ENCODE measurements at places on chromosomes 13 and 19.

DNA sequence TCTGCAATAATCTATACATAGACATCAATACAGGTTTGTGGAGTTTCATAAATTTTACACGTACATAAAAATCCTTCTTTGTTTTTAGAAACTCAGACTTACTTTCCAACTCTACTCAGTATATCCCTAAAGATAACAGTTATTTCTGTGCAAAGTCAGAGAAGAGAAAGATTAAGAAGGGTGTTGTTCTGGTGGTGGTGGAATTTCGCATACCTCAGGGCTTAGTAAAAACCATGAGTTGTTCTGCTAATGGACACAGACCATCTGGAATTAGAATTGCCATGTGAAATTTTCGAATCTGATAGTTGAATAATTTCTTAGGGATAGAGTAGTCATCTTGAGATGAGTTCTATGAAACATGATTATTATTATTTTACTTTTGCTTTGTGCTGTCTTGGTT lies 102.7 kb downstream of the ZAR1L start:
- DNase-seq, result no peak

DNA sequence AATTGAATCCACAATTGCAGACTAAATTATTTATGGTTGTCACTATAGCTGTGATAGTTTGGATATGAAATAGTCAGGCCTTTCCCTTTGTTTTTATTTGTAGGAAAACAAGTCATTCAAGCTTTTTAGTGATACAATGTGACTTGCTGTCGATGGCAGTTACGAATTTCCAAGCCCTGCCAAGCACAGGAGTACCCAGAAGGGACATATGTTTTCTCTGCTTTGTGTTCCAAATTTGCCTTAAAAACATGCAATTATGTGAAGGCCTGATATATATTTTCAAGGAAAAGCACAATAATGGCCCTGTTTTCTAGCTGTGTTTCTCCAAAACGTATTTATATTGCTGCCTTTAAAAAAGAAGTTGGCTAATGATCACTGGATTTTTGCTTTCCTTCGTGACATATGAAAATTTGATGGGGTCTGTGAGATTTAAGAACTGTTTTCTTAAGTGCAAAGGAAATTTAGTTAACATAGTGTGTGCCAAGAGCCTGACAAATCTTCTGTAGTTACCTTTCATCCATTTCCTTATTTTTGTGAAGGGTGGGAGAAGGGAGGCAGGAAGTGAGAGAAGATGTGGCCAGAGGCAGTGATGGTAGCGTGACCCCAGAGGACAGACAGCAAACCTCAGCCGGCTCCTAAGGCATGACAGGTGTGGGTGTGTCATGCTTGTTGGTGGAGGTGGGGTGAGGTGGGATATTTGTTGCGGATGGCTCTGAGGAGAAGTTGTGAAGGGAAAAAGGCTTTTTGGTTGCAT lies 79.6 kb downstream of the TEX26 start:
- DNase-seq, result peak; percentile 11

GRCh38 chr19:4807188-4807587 lies 15.7 kb downstream of the FEM1A start:
- DNase-seq, result no peak

GRCh38 chr13:91106565-91106964 lies 240.9 kb upstream of the MIR17HG start:
- DNase-seq, result no peak

DNA sequence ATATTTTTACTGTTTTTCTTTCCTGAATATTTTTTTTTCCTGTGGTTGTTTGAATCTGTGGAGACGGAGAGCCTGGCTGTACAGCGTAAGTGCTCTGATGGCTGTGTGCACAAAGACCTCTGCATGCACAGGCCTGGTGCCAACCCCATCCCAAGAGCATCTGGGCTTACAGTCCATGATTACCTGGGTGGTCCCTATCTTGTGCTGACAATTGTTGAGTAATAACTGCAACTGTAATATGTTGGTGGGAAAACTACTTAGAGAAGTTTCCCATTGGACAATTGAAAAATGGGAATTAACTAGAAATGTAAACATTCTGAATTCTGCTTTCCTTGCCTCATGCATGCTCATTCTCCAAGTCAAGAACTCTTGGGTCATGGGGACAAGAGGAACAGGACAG lies 268.7 kb downstream of the SHISA2 start:
- no peak for DNase-seq

- DNase-seq, result no peak
Observed at GRCh38 chr19:42436006-42436405, 6.7 kb downstream of the CXCL17 start.

DNA sequence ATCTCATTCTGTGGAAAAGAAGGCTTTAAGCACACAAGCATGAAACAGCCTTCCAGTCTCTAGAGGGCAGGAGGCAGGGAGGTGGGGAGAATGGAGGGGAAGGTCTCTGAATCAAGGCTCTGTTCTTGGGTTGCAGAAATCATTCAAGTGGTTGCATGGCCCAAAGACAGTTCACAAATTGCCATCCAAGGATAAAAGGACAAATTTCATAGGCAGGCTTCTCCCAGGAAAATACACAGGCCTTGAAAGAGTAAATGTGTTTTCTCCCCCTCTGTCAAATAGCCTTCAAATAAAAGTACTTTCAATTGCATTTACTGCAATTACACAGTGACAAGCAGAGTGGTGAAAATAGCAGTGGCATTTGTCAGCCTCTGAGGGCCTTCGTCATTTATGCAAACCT lies 450.8 kb downstream of the DCT start:
- no peak for DNase-seq

DNA sequence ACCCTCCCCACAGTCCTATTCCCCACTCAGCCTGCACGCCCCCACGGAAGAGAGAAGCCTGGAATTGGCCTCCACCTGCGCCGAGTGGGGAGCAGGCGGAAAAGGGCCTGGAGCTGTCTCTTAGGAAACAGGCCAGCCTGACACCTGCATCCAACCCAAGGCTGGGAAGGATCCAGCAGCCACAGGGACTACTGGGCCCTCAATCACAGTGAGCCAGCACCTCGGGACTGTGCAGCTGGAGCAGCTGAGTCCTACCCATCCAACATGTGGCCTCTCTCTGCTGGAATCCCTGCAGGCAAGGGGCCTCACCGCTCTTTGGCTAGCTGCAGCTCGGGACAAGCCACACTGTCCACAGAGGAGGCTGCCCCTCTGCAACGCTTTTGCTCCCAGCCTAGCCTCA lies 8.3 kb upstream of the EPHX3 start:
- no peak for DNase-seq

GRCh38 chr13:46341112-46341711 lies 45.8 kb downstream of the RUBCNL start:
- DNase-seq, result peak; percentile 54

GRCh38 chr13:98416408-98416807 lies 160.5 kb downstream of the STK24 start:
- DNase-seq, result no peak

DNA sequence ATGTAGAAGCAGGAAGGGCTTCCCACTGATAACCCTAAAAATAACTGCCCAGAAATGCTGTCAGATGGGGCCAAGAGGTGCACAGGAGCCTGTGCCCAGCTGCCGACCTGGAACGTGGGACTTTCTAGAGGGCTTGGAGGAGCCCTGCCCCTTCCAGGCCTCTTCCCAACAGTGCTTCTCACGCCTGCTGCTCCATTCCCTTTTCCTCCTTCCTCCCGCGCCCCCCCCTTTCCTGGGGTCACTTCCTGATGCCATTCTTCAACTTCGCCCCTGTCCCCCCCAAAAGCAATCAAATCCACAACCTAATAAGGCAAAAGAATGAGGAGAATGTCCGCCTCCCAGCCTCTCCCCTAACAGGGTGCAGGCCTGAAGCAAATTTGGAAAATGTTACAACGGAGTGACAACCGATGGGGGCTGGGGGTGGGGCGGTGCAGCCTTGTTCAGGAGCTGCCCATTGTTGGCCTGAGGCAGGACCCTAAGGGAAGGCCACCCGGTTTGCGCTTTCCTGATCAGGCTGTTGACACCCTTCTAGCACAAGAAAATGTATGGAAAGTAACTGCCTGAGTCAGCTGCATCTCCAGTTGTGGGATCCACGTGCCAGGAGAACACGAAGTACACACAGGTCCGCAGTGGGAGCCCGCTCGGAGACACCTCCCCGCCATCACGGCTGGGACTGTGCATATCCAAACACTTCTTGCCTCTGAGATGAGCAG lies 18.7 kb downstream of the ACTN4 start:
- DNase-seq, result no peak

- DNase-seq, result no peak
Observed at GRCh38 chr13:44818016-44818415, 171.3 kb downstream of the NUFIP1 start.

DNA sequence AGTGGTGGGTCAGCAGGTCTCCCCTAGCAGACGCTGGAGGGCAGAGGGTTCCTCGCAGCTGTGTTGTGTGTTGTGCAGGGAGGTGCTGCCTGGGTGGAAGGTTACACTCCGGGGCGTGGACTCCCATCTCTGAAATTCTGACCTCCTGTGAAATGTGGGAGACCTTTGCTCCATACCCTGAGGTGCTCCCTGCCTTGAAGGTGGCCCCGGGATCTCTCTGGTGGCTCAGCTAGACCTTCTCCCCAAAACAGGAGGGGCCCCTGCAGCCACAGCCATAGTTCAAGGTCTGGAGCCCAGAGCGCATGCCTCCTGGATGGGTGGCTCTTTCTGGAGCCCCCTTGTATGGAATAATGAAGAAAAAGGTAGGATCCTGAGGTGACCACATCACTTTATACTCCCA lies 70.2 kb downstream of the SOX1 start:
- no peak for DNase-seq

GRCh38 chr19:49297403-49297802 lies 27.6 kb downstream of the SLC6A16 start:
- no peak for DNase-seq
